ENCODE measurements at places on chromosomes 3 and 15.

GRCh38 chr3:126081618-126082361, 2.1 kb downstream of the SLC41A3 start:
- DNase-seq, result no peak

GRCh38 chr3:58924578-58924977, 125.2 kb downstream of the CFAP20DC start:
- no peak for DNase-seq

DNA sequence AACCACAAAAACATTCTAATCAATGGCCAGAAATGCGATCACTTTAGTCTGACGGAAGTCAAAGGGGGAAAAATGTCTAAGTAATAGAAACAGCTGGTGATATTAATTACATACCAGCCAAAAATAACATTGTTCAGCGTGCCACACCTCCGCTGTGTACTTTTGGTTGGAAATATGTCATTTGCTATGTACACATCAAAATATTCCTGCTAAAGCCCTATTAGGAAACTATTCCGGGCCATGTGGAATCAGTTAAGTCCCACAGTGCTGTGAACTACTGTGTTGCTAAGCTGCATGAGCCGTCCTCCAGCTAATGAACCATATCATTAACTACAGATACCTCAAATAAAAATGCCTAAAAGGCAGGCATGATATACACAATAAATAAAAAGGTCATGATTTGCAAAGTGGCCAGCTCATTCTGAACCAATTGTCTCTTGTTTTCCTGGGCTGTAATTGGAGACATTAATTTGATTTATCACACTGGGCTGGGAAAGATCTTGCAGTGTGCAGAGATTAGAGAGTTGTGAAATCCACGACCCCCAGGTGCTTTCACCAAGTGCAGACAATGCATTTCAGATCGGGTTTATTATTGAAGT, 200.5 kb upstream of the LRTM1 start:
- DNase-seq, result no peak

DNA sequence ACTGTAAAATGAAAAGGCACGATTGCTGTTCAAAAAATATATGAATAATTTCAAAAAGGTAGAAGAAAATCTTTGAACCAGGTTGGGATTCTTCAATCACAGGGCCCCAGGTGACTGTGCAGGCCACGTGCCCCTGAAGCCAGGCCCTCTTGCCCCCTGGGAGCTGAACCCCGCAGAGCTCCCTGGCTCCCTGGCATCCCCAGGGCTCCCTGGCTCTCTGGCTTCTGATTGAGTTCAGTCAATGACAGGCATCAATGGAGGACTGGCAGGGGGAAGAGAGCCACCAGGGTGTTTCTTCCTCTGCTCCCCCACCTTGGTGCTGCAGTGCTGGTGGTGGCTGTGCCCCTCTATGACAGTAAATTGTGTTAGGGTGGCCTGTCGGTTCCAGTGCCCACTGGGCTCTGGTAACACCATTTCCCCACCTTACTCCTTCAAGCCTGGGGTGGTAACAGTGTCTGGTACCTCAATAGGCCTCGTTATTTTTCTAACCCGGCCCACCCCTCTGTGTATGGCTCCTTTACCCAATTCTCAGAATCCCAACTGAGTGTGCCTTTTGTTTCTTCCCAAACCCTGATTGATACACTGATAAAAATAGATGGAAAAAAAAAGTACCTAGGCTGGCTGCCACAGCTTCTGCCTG, 62.6 kb downstream of the STARD5 start:
- DNase-seq, result no peak

GRCh38 chr3:183227586-183227985, 25.5 kb upstream of the B3GNT5 start:
- DNase-seq, result no peak

DNA sequence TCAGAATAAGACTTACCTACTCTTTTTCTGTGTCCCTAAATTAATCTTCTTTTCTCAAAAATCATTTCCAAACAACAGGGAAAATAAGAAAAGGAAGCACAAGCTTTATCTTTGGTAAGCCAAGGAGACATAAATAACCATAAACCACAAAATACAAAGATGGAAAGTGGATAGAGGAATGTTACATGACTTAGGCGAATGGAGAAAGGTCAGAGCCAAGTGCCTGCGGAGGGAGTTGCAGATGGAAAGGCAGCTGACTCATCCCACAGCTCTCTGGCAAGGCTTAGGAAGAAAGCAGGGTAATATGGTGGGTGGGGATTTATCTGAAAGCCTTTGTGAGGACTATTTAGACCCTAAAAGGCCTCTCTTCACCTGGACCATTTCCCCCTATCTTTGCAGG, 72.8 kb downstream of the GALK2 start:
- no peak for DNase-seq

GRCh38 chr15:44029003-44029402, 166.1 kb downstream of the FRMD5 start:
- no peak for DNase-seq

DNA sequence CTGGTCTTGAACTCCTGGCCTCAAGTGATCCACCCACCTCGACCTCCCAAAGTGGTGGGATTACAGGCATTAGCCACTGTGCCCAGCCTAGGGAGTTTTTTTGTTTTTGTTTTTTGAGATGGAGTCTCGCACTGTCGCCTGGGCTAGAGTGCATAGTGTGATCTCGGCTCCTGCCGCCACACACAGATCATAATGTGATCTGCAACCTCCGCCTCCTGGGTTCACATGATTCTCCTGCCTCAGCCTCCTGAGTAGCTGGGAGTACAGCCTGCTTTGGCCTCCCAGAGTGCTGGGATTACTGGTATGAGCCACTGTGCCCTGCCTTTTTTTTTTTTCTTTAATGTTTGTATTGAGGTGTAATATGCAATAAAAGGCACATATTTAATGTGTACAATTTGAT, 78.2 kb downstream of the SMAD3 start:
- DNase-seq, result no peak

GRCh38 chr3:84275532-84275931, 683.3 kb upstream of the CADM2 start:
- DNase-seq, result no peak

- DNase-seq, result no peak
These were observed 166.4 kb downstream of the ATG7 start for GRCh38 chr3:11438646-11439045.

DNA sequence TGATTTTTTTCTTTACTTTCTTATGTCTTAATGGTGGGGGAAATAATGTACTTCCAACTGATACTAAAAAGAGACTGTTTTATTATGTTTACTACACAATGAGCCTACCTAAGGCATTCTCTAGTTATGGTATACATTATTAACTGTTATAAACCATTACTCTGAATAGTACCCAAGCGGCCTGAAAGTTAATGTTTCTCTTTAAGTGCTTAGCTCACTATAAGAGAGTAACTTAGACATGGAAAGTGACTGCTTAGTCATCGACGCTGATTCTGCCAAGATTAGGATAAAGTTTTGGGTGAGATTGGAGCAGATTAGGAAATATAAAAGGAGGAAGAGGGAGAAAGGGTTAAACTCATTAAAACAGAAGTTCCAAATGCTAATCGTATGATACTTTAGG, 365.0 kb downstream of the NLGN1 start:
- DNase-seq, result no peak

DNA sequence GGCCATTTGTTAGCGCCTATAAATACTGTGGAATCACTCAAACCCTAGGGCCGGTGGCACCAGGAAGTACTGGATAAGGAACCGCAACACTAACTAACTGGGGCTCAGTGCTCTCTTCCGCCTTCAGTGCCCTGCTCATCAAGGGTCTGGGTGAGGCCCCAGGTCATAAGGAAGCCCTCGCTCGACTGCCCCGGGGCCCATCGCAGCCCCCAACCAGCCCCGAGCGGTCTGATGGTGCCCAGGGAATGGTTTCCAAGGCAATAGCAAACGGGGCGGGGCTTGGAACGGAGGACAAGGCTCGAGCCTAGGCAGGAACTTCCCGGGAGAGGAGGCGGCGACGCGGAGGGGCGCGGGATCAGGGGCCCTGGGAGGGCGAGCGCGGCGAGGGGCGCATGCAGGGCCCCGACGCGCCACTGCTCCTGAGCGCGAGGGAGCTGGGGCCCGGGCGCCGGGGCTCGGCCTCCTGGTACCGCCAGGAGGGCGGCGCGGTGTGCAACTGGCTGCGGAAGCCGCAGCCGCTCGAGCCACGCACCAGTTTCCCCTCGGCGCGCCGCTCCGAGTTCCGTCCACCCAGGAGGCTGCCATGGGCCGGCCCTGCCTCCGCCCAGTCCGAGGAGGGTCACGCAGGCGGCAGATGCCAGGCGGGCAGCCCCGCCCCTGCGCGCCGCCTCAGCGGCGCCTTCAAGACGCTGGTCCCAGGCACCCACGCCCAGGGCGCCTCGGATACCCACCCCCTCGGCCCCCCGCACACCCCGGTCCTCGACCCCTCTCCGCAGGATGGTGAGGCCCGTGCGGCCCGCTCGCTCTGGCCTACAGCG, at the start of gene TTLL3:
TSS of gene TTLL3 (plus strand) at position 648 of the 818 bp plus-strand sequence. CDS start 400 bp downstream, outside the sequence.
- DNase-seq, result peak; percentile 24

DNA sequence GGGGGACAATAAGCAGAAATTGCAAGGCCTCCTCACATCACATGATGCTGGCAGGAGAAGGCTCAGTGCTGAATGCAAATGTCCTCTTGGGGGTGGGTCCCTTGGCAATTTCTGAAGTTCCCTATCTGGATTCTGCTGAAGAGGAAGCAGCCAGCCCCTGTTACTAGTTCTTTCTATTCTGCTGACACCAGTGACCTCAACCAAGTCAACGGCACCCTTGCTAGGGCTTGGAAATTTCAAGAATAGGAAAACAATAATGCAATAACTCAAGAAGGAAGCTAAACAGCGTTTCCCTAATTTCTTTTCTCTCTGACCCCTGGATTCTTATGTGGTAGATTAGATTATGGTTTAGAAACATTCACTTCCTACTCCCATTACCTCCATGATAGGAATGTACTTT, 46.2 kb upstream of the FOXP1 start:
- no peak for DNase-seq

GRCh38 chr3:168405288-168405687, 309.6 kb upstream of the GOLIM4 start:
- DNase-seq, result no peak

DNA sequence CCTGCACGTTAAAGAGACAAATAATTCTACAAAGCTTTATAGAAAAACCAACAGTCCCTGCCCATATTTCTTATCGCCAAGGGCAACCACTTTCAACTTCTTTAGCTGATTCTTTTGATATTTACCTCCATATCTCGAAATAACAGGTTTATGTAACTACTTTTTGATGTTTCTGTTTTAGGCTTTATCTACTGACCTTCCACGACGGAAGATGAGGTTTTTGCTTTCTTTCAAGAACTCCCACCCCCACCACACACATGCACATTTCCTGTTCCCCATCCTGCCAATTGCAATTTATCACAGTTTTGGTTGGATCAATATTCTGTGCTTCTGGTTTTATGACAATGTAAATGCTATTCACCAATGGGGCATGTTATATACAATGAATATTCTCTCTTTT, 330.4 kb upstream of the ICE2 start:
- DNase-seq, result no peak

DNA sequence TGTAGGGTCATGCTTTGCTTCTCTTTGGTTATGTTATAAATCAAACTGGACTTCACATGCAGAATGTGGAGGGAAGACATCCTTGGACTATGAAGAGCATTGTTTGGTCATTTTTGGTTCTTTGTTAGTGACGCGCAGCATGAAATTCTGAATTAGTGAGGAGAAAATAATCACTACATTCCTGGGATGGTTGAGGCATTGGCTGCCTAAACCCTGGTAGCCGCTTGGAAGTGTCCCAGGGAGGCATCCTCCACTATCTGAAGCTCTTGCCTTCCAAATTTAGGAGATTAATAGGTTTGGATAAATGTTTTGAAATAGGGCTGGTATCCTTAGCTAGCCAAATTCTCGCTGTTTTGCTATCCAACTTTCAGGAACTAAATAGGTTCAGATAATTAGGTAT, 96.2 kb downstream of the CLSTN2 start:
- no peak for DNase-seq
